ENCODE measurements at places on chromosomes 6 and 20.

GRCh38 chr6:159313018-159313417 lies 143.8 kb downstream of the FNDC1 start:
- no peak for DNase-seq

GRCh38 chr6:34044945-34045595 lies 100.8 kb downstream of the GRM4 start:
- DNase-seq = no peak

DNA sequence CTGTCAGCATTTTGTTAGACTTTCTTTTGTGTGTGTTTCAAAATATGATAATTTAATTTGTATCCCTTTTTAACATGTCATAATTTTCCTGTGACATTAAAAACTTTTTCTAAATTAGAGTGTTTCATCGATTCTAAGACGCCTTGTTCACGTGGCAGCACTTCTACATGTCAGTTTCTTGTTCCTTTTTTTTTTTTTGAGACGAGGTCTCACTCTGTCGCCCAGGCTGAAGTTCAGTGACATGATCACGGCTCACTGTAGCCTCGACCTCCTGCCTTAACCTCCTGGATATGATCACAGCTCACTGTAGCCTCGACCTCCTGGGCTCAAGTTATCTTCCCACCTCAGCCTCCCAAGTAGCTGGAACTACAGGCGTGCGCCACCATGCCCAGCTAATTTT lies 27.6 kb upstream of the ADRM1 start:
- no peak for DNase-seq

DNA sequence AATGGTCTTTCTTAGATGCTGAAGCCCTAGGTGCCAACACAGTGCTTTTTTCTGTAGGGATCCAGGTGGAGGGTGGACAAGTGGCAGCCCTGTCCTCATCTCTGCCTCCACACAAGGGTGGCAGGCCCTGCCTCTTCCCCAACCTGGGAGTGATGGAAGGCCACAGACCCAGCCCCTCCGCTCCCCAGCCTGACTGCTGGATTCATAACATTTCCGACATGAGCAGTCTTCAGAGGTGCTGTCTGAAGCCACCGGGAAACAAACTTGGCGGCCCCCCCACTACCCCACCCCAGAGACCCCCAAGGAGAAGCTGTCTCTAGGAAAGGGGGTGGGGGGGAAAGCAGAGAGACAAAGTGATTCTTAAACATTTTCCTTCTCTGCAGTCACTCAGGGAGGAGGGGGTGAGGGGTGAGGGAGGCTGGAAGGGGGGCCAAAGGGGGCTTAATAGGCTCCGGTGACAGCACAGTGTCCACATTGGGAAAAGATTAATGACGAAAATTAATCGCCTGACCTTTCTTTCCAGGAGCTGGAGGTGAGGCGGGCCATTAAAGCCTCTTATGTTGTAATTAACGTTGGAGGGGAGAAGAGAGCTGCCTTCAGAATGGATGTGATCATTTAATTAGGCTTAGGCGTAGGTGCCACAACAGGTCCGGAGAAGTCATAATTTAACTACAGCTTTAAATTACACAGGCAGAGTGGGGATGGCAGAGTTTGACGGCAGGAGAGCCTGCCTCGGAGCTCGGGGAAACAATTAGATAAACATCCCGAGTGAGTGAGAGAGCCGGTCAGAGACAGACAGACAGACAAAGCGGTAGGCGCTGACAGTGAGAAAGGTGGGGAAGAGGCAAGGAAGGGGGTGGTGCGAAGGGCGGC lies 76.8 kb upstream of the FOXP4 start:
- DNase-seq = no peak

GRCh38 chr6:144248003-144248402 lies 37.1 kb upstream of the UTRN start:
- no peak for DNase-seq
